ENCODE measurements at places on chromosomes 7 and 10.

DNA sequence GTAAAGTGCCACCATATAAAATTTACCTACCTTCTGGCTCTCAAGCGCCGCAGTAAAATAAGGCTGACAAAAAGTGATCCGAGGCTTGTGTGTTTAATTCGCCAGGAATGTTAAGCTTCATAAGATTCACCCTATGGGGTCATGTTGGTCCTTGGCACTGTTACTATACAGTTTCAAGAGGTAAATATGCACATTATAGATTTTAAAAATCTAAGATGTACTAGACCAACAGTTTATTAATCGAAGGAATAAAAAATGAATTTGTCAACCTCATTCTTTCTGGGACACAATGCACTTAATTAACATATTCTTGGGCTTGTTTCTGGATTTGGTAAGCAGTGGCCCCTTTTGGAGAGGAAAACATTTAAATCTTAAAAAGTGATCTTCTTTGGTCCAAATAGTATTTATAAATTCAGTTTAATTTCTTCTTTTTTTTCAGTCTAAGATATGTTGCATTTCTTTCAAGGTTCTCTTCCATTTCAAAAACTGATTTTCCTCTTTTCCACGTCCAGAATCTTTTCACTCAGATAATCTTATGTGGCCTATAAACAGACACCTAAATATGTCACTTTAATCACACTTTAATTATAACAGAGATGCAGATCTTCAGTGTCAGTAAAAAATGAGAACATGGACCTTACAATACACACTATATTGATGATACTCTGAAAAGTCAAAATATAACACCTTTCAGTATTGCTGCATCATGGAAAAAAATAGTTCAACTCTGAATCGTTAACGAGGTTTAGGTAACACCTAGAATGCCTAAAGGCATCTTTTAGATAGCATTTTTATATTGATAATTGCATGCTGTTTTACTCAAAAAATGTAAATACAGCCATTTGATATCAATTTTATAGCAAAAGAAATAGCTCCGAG, 3.8 kb upstream of the SKIDA1 start:
- DNase-seq, result no peak

DNA sequence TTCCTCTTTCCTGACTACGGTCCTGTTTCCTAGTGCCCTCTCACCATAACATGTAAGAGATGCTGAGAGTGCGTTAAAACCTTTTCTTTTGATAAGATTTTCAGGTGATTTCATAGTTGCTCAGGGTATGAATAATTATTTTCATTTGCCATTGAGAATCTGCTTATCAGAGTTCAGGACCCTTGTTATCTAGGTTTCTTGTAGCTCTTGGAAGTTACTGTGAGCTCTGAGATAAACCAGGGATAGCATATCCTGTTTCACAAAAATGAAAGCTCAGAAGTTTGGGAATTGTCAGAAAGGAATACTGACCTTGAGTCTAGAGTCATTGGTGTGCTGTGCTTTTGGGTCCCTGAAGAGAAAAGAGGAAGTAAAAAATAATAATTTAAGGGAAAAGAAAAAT, 76.8 kb upstream of the PRKG1 start:
- DNase-seq, result no peak

DNA sequence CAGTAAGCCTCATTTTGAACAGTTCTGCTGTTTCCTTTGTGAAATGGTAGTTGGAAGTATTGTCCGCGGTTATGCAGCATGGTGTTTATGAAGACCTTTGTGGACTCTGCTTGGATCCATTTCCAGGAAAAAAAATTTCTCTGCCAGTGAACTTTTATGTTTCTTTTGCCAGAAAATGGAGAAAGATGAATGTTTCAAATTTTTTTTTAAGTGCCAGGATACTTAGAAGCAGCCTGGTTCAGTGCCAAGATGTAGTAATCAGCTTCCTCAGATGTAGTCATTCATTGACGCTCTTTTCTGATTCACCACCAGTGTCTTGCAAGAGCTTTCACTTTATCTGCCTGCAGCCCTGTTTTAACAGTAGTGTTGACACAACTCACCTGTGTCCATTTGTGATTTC, 258.2 kb downstream of the SDK1 start:
- DNase-seq, result no peak

DNA sequence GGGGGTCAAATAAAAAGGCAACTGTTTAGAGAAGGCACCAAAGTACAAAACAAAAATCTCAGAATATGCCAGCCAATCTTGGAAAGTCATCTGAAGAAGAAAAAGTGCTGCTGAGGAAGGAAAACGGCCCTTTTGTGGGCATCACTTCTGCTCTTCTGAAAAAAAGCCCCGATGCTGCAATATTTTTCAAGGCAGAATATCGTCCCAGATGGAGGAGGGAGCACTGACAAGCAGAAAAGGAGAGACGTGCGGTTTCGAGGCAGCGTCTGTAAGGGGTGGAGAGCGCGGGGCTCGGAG, 959 bp upstream of the ATRNL1 start:
- no peak for DNase-seq

DNA sequence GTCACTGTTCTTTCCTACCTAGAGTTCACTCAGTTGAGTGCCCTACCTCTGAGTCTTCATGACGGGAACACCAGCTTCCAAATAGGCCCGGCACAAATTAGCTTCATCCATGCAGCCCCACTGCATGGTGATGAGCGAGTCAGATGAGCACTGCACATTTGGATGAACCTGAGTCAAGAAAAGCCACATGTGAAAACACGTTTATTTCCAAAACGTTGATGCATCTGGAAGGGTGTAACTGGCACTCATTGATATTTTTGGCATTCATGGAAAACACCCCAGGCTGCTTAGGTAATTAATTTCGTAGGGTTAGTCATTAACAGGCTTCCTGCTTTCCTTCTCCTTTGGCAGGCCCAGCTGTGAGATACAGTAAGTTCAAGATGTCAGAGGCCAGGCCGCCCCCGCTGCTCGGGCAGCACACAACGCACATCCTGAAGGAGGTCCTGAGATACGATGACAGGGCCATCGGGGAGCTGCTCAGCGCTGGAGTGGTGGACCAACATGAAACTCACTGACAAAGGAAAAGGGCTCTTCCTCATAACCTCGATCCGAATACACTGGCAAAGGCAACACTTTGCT, 725.2 kb downstream of the SUGCT start:
- no peak for DNase-seq

DNA sequence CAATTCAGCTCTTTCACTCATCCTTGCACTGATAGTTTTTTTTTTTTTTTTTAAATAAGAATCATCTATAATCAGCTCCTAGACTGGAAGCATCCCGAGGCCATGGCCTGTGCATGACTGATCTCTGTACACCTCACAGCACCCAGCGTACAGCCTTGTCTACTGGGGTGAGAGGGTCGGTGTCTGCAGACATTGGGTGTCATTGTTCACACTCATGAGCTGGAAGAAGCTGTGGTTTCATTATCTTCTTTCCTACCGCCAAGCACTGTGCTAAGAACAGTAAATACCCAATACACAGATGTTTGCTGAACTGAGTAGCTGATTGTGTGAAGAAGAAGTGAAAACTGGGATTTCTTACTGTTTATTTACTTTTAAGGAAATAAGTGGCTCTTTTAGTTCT, 123.6 kb downstream of the CLEC2L start:
- DNase-seq, result no peak

DNA sequence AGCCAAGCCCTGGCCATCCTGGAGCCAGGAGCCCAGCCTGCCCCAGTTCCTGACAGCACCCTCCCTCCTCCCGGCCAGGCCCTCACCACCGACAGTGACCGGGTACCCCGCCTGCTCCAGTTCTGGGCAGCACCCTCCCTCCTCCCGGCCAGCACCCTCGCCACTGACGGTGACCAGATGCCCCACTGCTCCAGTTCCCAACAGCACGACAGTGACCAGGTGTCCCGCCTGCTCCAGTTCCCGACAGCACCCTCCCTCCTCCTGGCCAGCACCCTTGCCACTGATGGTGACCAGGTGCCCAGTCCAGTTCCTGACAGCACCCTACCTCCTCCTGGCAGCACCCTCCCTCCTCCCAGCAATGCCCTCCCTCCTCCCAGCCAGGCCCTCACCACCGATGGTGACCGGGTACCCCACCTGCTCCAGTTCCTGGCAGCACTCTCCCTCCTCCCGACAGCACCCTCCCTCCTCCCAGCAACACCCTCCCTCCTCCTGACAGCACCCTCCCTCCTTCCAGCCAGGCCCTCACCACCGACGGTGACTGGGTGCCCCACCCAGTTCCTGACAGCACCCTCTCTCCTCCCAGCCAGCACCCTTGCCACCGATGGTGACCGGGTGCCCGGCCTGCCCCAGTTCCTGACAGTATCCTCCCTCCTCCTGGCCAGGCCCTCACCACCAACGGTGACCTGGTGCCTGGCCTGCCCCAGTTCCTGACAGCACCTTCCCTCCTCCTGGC, 40.3 kb downstream of the VIPR2 start:
- DNase-seq, result no peak

GRCh38 chr7:75617634-75618234, 121.0 kb downstream of the HIP1 start:
- DNase-seq, result no peak

GRCh38 chr10:69973678-69974077, 79.0 kb upstream of the MACROH2A2 start:
- no peak for DNase-seq

All from SHP77 treated with DMSO at 0.1 percent for 48 hours (cell line).